ENCODE measurements at places on chromosomes 1 and 21.

- H3K27me3 ChIP-seq = no peaks in the 10 kb centered on the region
- no peak overlapping the region for H3K27ac ChIP-seq
- H3K36me3 ChIP-seq = peaks cover 27% of the 10 kb centered on the region
- no peak for DNase-seq
- no peak overlapping the region for H3K4me3 ChIP-seq
Observed at GRCh38 chr1:32364836-32365235, 2.5 kb downstream of the TSSK3 start.

GRCh38 chr1:227314014-227314848 is 4.1 kb downstream of the CDC42BPA start:
- no peaks in the 10 kb centered on the region for H3K36me3 ChIP-seq
- H3K27me3 ChIP-seq = peaks cover 52% of the 10 kb centered on the region
- no peak for DNase-seq
- H3K27ac ChIP-seq = no peak overlapping the region

- H3K4me3 ChIP-seq = no peak overlapping the region
- H3K27me3 ChIP-seq = peaks cover 26% of the 10 kb centered on the region
- H3K4me1 ChIP-seq = peaks cover 18% of the 10 kb centered on the region
- no peak overlapping the region for H3K27ac ChIP-seq
Observed at GRCh38 chr1:156382561-156382960, 13.6 kb downstream of the RHBG start.

GRCh38 chr1:238621405-238621804 is 730.7 kb upstream of the ZP4 start:
- peaks cover 5% of the 10 kb centered on the region for H3K4me1 ChIP-seq
- no peak for DNase-seq
- H3K27me3 ChIP-seq = no peaks in the 10 kb centered on the region
- H3K36me3 ChIP-seq = no peaks in the 10 kb centered on the region
- H3K27ac ChIP-seq = no peak overlapping the region
- H3K4me3 ChIP-seq = no peak overlapping the region

DNA sequence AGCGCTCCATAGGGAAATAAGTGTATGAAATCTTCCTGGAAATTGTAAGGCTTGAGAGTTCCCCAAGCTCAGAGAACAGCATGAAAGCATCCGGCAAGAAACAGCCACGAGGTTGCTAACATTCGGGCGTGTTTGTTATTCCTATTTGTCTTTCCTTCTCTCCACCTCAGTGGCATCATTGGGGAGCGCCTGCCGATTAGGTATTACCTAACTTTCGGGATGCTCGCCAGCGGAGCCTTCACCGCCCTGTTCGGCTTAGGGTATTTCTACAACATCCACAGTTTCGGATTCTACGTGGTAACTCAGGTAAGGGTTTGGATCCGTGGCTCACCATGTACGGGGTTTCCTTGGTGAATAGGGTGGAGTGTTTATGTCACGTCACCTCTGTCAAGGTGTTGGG is 25.7 kb downstream of the SLC37A1 start:
- H3K4me3 ChIP-seq = no peak overlapping the region
- peaks cover 70% of the 10 kb centered on the region for H3K36me3 ChIP-seq
- H3K27ac ChIP-seq = no peak overlapping the region

DNA sequence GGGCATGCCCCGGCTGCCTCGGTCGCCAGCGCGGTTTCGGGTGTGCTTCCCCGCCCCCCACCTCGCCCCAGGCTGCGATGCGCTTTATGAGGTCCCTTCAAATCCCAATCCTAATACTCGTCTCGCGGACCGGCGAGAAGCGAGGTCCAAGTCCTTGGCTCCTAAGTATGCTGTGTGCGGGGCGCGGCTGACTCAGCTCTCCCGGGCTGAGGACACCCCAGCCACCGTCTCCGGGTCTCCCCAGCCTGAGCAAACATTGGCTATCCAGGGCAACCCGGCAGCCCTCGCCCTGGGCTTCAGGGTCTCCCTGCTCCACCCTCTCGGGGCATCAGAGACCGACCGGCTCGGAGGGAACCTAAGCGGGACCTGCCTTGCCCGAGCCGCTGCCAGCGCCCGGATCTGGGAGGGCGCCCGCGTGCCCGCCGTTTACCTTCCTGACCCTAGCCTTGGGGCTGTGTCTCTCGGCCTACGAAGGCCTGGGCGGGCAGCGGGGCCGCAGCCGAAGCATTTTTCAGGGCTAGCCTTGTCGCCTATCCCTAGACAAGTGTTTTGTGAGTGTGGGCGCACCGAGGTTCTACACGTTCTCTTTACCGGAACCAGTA is 1.2 kb downstream of the ITPKB start:
- H3K36me3 ChIP-seq = peaks cover 40% of the 10 kb centered on the region
- peaks cover 58% of the 10 kb centered on the region for H3K4me1 ChIP-seq
- H3K27ac ChIP-seq = peak overlapping the region; percentile 94

- H3K4me1 ChIP-seq = peaks cover 26% of the 10 kb centered on the region
- H3K27ac ChIP-seq = no peak overlapping the region
- H3K36me3 ChIP-seq = peaks cover 2% of the 10 kb centered on the region
- no peaks in the 10 kb centered on the region for H3K27me3 ChIP-seq
Observed at GRCh38 chr1:76287917-76288316, 213.4 kb downstream of the ST6GALNAC3 start.

DNA sequence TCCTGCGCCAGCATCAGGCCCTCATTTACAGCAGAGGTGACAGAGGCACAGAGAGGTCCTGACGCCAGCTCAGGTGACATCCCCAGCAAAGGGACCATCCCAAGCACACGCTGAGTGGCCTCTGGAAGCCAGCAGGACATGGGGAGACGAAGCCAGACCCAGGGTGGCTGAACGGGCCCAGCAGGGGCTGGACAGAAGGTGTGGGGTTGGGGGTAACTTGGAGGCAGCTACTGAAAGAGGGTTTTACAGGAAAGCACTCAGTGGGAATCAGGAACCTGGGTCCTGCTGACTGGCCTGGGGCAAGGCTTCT is 1.6 kb upstream of the ARHGEF16 start:
- H3K36me3 ChIP-seq = no peaks in the 10 kb centered on the region
- peaks cover 46% of the 10 kb centered on the region for H3K27me3 ChIP-seq
- peaks cover 3% of the 10 kb centered on the region for H3K4me1 ChIP-seq

- no peak for DNase-seq
- no peak overlapping the region for H3K27ac ChIP-seq
- no peaks in the 10 kb centered on the region for H3K4me1 ChIP-seq
- peaks cover 15% of the 10 kb centered on the region for H3K36me3 ChIP-seq
- no peaks in the 10 kb centered on the region for H3K27me3 ChIP-seq
Observed at GRCh38 chr1:219247441-219247840, 73.8 kb downstream of the LYPLAL1 start.

- peaks cover 26% of the 10 kb centered on the region for H3K27me3 ChIP-seq
- H3K4me3 ChIP-seq = no peak overlapping the region
- no peak for DNase-seq
- no peak overlapping the region for H3K27ac ChIP-seq
- no peaks in the 10 kb centered on the region for H3K4me1 ChIP-seq
- no peaks in the 10 kb centered on the region for H3K36me3 ChIP-seq
Observed at GRCh38 chr21:41304068-41304720, 12.4 kb upstream of the FAM3B start.

GRCh38 chr21:33993286-33994231 is 78.0 kb upstream of the ATP5PO start:
- peaks cover 22% of the 10 kb centered on the region for H3K4me1 ChIP-seq
- peak; percentile 15 for DNase-seq
- H3K4me3 ChIP-seq = peak overlapping the region; percentile 58
- H3K27ac ChIP-seq = peak overlapping the region; percentile 73

- no peaks in the 10 kb centered on the region for H3K27me3 ChIP-seq
- H3K4me1 ChIP-seq = no peaks in the 10 kb centered on the region
- H3K36me3 ChIP-seq = no peaks in the 10 kb centered on the region
- DNase-seq = no peak
Observed at GRCh38 chr1:216902669-216903381, 179.6 kb upstream of the ESRRG start.

DNA sequence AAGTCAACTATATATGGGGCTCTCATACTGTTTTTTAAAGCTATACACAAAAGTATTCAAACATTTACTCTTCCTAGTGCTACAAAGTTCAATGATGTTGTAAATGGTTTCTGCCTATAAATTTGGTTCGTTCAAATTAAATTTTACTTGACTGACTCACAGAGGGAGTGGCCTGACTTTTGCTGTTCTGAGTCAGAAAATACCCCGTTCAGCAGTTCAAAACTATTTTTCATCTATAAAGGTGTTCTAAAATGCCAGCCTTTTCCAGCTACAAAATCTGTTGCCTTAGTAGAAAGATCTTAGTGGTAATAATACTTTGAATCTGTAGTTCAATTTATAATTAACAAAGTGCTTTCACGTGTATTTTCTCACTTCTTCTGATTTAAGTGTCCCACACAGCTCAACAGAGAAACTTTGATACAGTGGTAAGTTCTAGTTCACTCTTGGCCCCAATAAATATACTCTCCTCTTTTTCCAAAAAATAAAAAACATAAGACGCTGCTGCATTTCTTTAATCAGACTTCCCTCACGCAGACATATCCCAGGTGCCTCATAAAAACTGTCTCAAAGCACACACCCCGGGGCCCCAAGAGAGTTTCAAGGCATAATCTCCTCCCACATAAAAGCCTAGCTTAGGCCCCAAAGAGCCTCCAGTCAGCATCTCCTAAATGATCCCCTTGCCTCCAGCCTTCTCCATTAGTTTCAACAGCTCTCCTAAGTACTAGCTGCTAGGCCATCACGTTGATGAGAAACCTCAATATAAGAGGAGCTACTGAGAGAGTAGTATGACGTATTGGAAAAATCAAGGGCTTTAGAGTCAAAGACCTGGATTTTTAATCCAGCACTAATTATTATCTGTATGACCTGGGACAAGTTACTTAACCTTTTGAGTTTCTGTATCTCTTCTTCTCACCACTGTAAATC is 3.2 kb downstream of the PTP4A2 start:
- H3K4me1 ChIP-seq = peaks cover 46% of the 10 kb centered on the region
- peak overlapping the region; percentile 94 for H3K27ac ChIP-seq
- no peaks in the 10 kb centered on the region for H3K27me3 ChIP-seq
- H3K4me3 ChIP-seq = peak overlapping the region; percentile 100

- no peaks in the 10 kb centered on the region for H3K27me3 ChIP-seq
- DNase-seq = no peak
- H3K4me1 ChIP-seq = peaks cover 46% of the 10 kb centered on the region
- H3K4me3 ChIP-seq = no peak overlapping the region
Observed at GRCh38 chr21:33977721-33978369, 62.2 kb upstream of the ATP5PO start.

DNA sequence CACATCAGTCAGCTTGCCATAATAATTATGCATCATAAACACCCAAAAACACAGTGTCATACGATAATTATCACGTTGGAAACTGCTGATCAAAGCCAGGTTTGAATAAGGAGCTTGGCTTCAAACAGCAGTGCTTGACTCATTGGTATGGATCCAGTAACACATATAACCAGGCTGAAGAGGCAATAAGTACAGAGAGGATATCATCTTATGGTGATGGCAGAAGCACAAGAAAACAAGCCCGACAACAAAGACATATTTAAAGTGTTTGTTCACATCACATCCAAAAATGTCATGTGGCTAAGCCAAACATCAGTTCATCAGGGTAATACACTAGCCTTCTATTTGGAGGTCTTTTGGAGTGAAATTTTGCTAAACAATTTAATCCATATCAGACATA is 389.7 kb downstream of the NCAM2 start:
- H3K27ac ChIP-seq = no peak overlapping the region
- H3K36me3 ChIP-seq = no peaks in the 10 kb centered on the region
- DNase-seq = no peak

DNA sequence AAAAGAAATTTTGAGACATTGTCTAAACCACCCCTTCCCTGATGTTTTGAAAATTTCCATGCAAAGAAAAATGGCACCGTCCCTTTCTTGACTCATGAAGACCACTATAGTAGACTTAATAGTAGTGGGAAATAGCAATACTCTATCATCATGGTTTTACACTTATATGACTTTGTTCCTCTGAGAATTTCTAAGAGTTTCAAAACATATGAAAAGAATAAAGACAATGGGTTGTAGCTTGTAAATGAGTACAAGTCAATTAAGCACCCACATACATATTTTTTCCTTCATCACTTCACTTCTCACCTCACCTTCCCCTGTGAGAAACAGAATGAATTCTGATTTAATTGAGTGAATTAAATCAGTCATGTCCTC is 151.7 kb downstream of the LYPLAL1 start:
- H3K27me3 ChIP-seq = no peaks in the 10 kb centered on the region
- no peak for DNase-seq
- peaks cover 2% of the 10 kb centered on the region for H3K4me1 ChIP-seq
- H3K4me3 ChIP-seq = no peak overlapping the region
- no peak overlapping the region for H3K27ac ChIP-seq

GRCh38 chr1:193157360-193157759 is 29.1 kb downstream of the B3GALT2 start:
- peaks cover 13% of the 10 kb centered on the region for H3K4me1 ChIP-seq
- DNase-seq = no peak
- H3K4me3 ChIP-seq = no peak overlapping the region
- H3K36me3 ChIP-seq = peaks cover 24% of the 10 kb centered on the region
- H3K27ac ChIP-seq = no peak overlapping the region
- no peaks in the 10 kb centered on the region for H3K27me3 ChIP-seq

- peaks cover 29% of the 10 kb centered on the region for H3K4me1 ChIP-seq
- no peaks in the 10 kb centered on the region for H3K27me3 ChIP-seq
- H3K27ac ChIP-seq = no peak overlapping the region
- peaks cover 17% of the 10 kb centered on the region for H3K36me3 ChIP-seq
- H3K4me3 ChIP-seq = no peak overlapping the region
Observed at GRCh38 chr1:33335020-33335419, 14.1 kb upstream of the A3GALT2 start.

DNA sequence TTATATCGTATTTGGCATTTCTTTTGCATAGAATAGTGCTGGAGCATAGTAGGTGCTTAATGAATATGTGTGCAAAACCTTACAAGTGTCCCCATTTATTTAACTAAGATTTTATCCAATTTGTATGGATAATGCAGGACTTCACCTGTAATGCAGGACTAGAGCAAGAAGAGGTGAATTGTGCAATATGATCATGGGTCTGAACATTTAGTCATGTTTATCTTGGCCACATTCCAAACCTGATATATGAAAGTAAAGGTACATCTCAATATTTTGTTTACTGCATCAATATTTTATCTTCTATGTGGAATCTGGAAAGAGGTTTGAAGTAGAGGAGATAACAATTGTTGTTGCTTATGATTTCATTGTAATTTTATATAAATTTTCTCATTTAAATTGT is 1626.7 kb upstream of the B3GALT2 start:
- no peak overlapping the region for H3K4me3 ChIP-seq
- H3K27ac ChIP-seq = no peak overlapping the region
- peaks cover 11% of the 10 kb centered on the region for H3K4me1 ChIP-seq
- DNase-seq = no peak

DNA sequence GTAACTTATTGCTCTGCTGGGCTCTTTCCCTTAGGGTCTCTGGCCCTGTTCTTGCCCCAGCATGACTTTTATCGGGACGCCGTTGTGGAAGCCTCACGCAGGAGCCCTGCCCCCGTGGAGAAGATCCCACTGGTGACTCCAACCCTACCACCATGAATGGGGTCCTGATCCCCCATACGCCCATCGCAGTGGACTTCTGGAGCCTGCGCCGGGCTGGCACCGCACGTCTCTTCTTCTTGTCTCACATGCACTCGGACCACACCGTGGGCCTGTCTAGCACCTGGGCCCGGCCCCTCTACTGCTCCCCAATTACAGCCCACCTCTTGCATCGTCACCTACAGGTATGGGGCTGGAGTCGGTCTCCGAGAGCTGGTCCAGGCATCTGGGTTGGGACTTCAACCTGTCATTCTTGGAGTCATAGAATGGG is 322 bp downstream of the DCLRE1B start:
- peak; percentile 7 for DNase-seq
- peak overlapping the region; percentile 96 for H3K4me3 ChIP-seq
- H3K4me1 ChIP-seq = peaks cover 39% of the 10 kb centered on the region
- H3K36me3 ChIP-seq = peaks cover 35% of the 10 kb centered on the region

All from stimulated activated naive B cell treated with anti-CD40 and anti-IgM and Interleukin-4, amounts not matched to agents 10 μg/mL and 1 μg/mL and 100 μg/mL, for 72 hours (primary cell).